Stimulated activated CD4-positive, alpha-beta T cell treated with anti-CD3 and anti-CD28 coated beads, TNF-alpha, amount 100 ng/mL, for 4 hours (primary cell): ENCODE measurements at places on chromosomes 5 and 9.

DNA sequence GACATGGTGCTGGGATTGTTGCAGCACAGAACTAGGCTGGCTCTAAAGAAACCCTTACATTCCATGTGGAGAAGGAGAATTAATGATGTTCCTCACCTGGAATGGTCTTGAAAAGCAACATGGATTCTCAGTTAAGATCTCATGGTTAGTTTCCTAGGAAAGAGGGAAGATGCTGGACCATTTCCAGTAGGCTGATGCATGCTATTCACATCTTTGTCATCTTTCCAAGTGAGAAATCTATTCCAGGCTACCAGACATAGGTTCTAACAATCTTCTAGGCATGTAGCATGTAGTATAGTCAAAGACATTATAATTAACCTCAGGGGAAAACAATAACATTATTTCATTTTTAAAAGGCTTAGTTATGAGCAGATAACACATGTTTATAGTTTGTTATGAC is 44.3 kb downstream of the TMEM252 start:
- no peak for DNase-seq

DNA sequence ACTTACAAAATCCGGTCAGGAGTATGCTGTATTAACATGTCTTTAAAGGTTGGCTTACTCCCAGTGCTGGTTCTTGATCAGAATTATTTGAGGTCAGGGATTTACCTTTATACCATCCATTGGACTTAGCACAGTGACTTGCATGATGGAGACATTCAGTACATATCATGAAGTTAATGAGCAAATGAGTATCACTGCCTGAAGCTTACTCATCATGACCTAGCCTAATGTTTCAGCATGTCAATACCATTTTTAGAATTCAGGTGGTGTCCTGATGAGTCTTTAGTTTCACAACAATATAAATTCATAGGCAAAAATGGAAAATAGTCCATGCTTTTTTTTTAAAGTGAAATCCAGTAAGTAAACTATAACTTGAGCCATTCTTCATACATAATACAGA is 226.0 kb upstream of the C9orf72 start:
- DNase-seq = no peak

GRCh38 chr9:105242557-105242956 is 1.9 kb upstream of the SLC44A1 start:
- no peak for DNase-seq

GRCh38 chr5:7242118-7242710 is 153.7 kb upstream of the ADCY2 start:
- no peak for DNase-seq
